ENCODE measurements at places on chromosomes 1 and 21.

DNA sequence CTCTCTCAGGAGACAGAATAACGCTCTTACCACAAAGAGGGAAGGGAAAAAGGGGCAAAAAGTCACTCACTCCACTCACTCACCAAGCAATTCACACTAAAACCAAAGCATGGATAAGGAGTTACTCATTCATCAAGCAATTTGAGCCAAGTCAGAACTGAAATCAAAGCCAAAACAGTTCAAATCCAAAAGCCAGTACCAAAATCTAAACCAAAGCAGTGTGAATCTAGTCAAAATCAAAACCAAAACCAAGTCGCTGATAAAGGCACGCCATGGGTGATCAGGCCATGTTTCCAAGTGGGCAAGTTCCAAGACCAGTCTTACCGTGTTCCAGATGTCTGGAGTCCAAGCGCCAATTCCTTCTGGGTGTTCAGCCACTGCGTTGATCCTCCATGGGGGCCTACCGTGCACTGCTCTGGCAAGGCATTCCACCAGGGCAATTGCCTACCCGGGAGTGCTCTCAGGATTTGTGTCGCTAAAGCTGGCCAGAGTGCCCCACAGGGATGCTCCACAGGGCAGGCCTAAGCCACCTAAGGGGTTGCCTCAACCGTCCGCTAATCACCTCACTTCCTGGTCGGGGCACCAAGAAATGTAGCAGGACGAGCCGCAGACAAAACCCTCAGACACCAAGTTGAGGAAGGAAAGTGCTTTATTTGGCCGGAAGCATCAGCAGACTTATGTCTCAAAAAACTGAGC, 142.3 kb downstream of the TRIM33 start:
- DNase-seq = no peak

DNA sequence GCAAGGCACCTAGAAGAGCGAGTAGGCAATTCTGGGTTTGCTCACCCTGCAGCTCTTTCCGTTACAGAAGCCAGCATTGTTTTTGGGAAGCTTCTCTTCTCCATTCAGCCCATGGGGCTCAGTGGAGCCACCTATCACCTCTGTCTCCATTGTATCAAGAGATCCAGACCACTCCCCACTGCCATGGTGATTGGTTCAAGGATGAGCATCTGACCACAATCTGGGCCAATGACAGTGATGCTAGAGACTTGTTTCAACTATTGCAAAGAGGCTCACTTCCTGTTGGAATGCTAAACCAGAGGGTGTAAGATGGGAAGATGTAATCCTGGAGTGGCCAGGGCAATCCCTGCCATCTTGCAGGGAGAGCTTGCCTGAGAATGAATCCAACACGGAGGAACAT, 6.6 kb downstream of the SPATA21 start:
- no peak for DNase-seq

- DNase-seq = no peak
Measured at GRCh38 chr1:170587253-170587593, 55.3 kb downstream of the GORAB start.

DNA sequence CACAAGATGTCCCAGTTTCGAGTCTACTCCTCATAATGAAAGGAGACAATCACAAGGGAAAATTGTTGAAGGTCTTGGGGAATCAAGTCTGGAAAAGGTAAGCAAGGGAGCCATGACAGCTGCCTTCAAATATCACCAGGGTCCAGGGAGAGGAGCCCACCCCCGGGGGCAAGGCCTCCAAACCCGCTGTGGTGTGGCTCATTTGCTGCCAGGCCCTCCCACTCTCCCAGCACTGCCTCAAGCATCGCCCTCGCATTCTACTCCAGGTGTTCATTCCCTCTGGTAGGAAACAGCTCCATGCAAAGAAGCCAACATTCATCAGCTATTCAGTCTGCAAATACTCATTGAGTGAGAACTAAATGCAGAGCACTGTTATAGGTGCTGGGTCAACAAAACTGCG, 8.6 kb downstream of the S100A9 start:
- no peak for DNase-seq

- DNase-seq = no peak
Measured at GRCh38 chr1:30008372-30008997, 714.9 kb downstream of the MATN1 start.

Measured in CD4-positive, alpha-beta T cell treated with Interleukin-1 beta for 1 hour (primary cell).